ENCODE measurements at places on chromosomes 6 and 20.
A peak's percentile ranks its signal among the peaks of the same experiment; 100 is the strongest.

DNA sequence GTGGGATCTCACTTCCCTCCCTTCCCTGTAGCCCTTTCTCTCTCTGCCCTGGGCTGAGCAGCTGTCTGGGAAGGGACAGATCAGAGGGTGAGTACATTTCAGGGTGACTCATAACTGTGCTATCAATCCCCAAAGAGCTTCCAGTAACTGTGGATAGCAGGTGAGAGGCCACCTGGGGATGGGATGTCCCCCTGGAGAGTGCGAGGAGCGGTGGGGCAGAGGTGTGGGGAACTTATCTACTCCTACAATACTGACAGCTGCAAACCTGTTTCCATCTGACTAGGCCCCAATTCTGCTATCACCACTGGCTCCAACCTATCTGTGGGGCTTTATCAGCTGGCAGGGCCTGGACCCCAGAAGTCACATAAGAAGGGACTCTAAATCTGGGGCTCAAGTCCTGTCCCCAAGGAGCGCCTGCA, 32.6 kb downstream of the KCNK5 start:
- no peak for DNase-seq

DNA sequence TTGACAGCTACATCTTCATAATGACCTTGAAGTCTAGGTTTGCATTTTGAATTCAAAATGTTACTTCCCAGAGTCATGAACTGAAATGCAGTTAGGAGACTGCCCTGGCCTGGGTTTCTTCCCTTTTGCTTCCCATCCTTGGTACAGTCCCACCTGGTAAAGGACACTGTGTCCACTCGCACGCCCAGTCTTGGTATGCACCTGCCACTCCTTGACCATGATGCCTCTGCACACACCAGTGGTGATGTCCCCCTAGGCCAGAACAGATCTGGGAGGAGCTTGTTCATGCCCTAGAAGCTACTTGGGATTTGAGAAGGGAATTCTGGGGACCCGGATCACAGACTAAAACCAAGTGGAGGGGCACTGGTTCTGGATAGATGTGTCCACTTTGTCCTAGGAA, 3.6 kb downstream of the PPP1R14C start:
- no peak for DNase-seq

- DNase-seq: no peak
Observed at GRCh38 chr6:131936156-131936555, 15.0 kb downstream of the CCN2 start.

DNA sequence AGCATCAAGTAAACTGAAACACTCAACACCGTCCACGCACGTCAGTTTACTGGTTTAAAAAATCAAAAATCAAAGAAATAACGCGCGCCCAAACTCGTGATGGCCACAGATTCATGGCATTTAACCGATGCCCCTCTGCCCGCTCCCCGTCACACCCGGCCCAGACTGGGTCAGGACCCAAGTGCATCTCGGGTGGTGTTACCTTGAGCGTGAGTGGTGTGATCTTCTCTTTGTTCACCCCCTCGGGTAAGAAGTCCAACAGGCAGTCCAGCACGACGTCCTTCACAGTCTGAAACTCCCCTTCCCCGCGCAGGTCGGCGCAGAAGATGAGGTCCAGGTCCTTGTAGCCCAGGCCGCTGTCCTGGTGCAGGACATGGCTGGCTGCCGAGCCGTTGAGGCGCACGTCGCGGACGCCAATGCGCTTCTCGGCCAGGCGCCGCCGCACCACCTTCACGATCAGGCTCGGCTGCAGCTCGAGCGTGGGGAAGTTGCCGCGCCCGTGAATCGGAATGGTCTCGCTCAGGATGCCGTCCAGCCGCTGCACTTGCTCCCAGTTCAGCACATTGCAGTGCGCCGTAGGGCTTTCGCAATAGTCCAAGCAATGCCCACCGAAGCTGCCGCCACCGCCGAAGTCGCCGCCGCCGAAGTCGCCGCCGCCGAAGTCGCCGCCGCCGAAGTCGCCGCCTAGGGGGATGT, 945 bp downstream of the TENT5A start:
- DNase-seq: no peak

DNA sequence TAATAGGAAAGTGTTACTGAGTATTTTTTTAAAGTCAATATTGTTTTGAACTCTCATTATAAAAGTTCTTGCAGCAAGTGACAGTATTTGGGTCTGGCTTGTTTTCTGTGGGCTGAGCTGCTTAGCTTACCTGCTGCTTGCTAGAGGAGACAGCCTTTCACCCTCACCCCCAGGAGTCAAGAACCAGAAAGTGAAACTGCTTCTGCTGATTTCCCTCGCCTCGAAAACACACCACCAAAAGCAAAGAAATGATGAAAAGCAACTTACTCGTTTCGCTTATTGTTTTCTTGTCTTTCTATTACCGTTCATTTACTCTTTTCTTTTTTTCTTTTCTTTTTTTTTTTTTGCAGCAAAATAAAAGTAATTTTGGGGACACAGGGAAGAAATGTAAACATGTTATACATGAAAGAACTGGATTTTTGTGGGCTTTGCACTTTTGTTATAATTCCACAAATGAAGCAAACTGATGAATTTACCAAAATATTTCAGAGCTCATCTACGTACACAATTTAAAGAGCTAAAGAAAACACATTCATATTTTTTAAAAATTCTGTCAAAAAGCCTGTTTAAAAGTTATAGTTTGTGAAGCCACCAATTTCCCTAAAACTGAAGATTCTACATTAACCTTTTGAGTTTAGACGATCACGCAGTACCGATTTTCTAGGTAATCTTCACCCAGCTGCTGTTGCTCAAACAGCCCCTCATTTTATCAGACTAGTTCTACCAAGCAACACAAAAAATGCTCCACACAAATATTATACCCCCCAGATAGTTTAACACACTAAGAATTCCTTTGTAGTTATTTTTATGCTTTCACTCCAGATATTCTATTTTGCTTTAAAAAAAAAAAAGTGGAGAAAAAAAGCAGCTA, 1.7 kb downstream of the SCML4 start:
- DNase-seq: no peak

DNA sequence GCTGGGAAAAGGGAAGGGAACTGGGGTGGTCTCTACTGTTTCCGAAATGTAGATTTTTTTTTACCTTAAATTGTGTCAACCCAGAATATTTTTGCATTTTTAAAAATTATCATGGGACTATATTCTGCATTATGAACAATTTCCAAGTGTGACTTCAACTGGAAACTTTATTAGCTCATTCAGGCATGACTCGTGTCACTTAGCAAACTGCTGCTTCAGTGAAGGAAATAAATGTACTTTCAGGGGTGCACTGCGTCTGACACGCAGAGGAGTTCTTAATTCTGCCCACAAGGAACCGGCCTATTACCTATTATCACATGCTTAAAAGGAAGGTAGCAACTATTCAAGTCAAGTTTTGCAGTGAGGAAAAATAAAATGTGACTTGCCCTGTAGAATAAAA, 291.3 kb upstream of the PRDM1 start:
- DNase-seq: no peak

GRCh38 chr6:127841811-127842210, 59.0 kb downstream of the THEMIS start:
- DNase-seq: peak; percentile 19

DNA sequence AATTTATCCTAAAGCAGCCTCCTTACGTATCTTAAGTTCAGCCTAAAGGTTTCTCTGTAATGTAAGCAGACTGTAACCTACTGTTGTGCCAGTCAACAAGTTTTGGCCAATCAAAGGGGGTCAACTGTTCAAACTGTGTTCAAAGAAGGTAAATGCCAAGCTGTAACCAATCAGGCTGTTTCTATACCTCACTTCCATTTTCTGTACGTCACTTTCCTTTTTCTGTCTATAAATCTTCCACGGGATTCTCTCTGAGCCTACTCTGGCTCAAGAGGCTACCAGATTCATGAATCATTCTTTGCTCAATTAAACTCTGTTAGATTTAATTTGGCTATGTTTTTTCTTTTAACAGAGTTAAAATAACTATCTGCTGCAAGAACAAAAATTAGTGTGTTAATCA, 5.1 kb upstream of the CALHM6 start:
- no peak for DNase-seq

- DNase-seq: no peak
Observed at GRCh38 chr20:23166563-23166962, 80.4 kb upstream of the CD93 start.

- DNase-seq: peak; percentile 85
Observed at GRCh38 chr20:31722257-31723068, at the start of gene BCL2L1. Gene BCL2L1, minus strand, starts transcription at chr20:31722868. Its CDS starts 650 bp downstream, at chr20:31722218.

DNA sequence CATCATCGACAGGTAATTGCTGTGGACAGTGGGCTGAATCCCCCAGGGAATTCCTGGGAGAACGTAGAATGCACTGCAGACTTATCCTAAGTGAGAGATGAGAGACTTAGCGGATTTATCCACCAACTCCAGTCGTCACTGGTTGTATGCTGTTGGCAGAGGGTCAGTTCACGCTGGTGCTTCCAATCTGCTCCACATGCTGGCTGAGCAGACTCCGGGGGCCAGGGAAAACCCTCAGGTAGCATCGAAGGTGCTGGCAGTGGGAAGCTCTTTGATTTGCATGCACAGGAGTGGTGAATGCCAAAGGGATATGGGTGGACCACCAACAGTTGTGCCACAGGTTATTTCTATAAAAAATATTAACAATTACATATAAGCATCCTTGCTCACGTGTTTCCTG, 20.2 kb downstream of the TTLL9 start:
- no peak for DNase-seq

- DNase-seq: peak; percentile 48
Observed at GRCh38 chr6:159307246-159307790, 138.1 kb downstream of the FNDC1 start.
